ENCODE measurements at places on chromosomes 7 and 10.
A peak's percentile ranks its signal among the peaks of the same experiment; 100 is the strongest.

- no peak for DNase-seq
These were observed 117.8 kb downstream of the EPC1 start for GRCh38 chr10:32229170-32229569.

DNA sequence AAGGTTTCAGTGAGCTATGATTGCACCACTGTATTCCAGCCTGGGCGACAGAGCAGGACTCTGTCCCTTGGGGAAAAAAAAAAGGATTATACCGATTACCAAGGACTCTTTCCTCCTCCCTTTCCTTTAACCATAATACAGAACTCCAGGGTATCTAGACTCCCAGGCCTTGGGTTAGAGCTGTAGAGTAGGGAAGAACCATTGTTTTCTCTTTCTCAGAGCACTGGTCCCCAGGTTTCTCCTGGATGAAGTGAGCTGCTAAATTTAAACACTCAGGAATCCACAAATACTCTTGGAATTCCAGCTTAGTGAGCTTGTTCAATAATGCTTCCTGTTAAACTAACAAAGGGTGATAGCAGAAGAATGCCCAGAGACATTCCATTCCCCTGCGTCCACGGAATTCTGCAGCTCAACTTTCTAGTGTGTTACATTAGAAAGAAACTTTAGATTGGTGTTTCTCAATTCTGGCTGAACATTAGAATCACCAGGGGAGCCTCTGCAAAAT is 14.6 kb upstream of the RPEL1 start:
- DNase-seq: peak; percentile 91

DNA sequence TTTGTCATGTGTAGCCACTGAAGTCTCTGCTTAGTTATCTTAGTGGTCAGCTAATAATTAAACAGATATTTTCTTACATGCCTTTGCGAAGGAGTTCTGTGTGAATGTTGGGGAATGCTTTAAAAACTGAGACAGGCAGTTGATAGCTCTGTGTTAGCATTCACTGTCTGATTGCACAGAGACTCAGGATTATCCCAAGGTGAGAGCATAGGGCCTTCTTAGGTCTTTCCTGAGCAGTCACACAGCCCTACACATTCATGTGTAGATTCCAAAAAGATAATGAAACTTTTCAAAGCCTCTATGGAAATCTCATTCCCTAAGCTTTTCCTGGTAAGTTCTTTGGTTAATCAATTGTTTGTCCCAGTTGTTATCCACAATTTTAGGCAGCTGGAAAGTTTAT is 67.7 kb downstream of the CASD1 start:
- DNase-seq: no peak

GRCh38 chr7:69516238-69516820 is 81.9 kb upstream of the AUTS2 start:
- DNase-seq: no peak

DNA sequence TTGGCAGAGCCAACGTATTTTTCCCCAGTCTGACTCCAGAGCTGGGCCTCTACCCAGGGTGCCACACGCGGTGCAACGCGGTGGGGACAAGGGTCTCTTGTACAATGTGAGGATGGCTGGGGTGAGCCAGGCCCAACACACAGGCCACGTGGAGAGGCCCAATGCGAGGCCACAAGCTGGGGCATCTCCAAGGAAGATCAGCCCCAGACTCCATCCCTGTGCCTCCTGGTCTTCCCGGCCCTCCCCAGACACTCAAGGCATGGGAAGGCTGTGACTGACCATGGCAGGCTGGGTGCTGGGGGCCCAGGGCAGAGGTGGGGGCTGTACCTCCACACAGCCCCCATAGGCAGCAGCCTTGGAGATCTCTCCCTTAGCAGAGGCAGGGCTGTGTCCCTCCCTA is 135.3 kb upstream of the FAM20C start:
- no peak for DNase-seq

Data from astrocyte of the cerebellum (primary cell).